ENCODE measurements at places on chromosomes 5 and 9.

DNA sequence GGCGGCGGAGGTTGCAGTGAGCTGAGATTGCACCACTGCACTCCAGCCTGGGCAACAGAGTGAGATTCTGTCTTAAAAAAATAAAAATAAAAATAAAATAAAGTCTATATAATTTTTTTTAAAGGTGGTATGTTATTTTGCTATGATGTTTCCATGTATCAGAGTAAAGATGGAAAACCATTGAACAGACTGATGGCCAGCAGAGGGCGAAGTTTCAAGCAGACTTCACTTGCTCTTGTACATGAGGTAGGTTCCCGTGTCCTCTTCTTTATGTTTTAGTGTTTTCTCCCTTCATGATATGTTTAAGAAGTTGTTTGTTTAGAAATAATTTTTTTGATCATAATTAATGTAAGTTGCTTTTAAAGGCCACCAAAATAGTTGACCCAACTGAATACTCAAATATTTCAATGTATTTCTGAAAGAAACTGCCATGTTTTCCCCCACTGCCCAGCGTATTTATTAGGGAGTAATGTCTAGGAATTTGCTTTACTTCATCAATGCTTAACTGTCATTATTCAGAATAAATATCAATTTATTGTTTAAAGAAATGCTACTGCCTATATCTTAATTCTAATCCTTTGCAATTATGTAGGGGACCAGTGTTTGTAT is 146.4 kb downstream of the HACD4 start:
- DNase-seq: no peak

DNA sequence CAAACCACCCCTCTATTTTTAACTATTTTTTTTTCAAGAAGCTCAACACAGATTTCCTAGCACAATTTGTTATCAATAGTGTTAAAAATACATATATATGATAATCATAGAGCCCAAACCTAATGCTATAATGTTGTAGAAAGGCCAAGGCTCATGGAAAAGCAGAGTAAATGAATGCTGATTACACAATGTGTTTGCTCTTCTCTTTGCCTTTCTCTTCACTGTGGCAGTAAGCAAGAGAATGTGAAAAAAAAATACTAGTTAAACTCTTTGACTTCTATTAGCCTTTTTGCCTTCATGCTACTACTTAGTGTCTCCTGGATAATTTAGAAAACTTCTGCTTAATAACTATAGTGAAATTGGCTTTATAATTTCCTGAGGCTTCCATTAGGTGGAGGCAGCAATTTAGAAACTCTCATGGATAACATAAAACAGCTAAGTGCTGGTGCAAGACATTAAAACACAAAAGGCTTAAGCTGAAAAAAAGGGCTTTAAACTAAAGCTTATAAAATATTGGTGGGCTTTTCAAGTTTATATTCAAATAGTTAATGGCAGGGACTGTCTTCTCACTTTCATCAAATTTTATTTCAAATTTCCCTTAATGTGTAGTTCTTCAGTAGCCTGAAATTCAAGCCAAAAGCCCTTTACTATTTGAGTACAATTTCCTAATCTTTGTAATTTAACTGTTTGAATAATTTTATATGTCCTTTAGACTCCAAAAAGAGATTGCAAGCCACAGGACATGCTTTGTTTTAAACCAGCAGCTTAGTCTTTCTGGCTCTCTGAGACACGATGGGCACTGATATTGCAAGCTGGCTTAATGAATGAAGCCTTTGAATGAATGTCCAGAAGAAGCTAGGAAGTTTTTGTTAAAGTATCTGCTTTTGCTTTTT is 2031.8 kb upstream of the CDH6 start:
- no peak for DNase-seq

- DNase-seq: no peak
Observed at GRCh38 chr5:32597041-32597629, 11.8 kb downstream of the SUB1 start.

GRCh38 chr9:133429641-133430161 is 7.5 kb downstream of the ADAMTS13 start:
- no peak for DNase-seq

GRCh38 chr5:16066810-16067209 is 112.8 kb downstream of the MARCHF11 start:
- no peak for DNase-seq

GRCh38 chr9:125505988-125506438 is 201.0 kb downstream of the MAPKAP1 start:
- DNase-seq: no peak

GRCh38 chr9:110427497-110428104 is 89.9 kb upstream of the TXNDC8 start:
- no peak for DNase-seq

DNA sequence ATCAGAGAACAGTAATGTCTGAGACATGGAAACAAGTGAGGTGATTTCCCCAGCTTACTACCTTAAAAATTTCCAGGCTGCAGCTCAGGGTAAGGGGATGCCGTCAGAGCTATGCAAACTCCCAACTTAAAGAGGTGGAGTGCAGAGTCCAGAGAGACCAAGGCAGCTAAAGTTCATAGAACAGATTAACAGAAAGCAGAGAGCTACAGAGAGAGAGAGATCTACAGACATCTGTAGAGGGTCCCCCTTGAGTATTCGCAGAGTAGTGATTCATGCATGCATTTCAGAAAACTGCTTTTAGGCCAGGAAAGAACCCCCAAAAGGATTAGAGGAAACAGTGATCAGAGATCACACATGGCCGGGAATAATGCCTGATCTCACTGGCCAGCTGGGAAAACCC is 306.2 kb upstream of the PUM3 start:
- DNase-seq: no peak

All from amniotic stem cell (primary cell).